ENCODE measurements at places on chromosomes 6 and 20.

DNA sequence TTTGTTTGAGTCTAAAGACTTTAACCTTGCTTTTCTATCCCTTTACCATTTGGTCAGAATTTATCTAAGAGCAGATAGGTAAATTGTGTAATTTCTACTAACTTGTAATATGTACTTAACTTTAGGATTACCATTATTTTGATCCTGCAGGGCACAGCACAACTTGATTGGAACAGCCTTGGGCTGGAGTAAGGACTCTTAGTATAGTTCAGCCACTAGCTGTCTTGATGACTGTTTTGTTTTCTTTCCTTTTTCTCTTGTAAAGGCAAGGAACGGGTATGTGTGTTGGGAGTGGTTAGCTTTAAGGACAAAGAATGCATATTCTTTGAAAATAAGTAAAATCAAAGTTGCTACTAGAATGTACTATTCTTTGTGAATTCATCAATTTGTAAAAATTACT lies 203.2 kb downstream of the ZFAND3 start:
- DNase-seq = no peak
- H3K27me3 ChIP-seq = no peaks in the 10 kb centered on the region
- no peak overlapping the region for H3K27ac ChIP-seq
- H3K4me1 ChIP-seq = no peaks in the 10 kb centered on the region
- no peak overlapping the region for H3K4me3 ChIP-seq

GRCh38 chr6:163888030-163888819 lies 473.7 kb downstream of the QKI start:
- H3K4me3 ChIP-seq = no peak overlapping the region
- no peaks in the 10 kb centered on the region for H3K4me1 ChIP-seq
- no peak for DNase-seq
- no peaks in the 10 kb centered on the region for H3K27me3 ChIP-seq
- no peaks in the 10 kb centered on the region for H3K36me3 ChIP-seq
- no peak overlapping the region for H3K27ac ChIP-seq

GRCh38 chr6:149477544-149477943 lies 7.3 kb downstream of the ZC3H12D start:
- no peaks in the 10 kb centered on the region for H3K27me3 ChIP-seq
- no peaks in the 10 kb centered on the region for H3K36me3 ChIP-seq
- no peak for DNase-seq
- no peak overlapping the region for H3K27ac ChIP-seq
- no peak overlapping the region for H3K4me3 ChIP-seq
- no peaks in the 10 kb centered on the region for H3K4me1 ChIP-seq

DNA sequence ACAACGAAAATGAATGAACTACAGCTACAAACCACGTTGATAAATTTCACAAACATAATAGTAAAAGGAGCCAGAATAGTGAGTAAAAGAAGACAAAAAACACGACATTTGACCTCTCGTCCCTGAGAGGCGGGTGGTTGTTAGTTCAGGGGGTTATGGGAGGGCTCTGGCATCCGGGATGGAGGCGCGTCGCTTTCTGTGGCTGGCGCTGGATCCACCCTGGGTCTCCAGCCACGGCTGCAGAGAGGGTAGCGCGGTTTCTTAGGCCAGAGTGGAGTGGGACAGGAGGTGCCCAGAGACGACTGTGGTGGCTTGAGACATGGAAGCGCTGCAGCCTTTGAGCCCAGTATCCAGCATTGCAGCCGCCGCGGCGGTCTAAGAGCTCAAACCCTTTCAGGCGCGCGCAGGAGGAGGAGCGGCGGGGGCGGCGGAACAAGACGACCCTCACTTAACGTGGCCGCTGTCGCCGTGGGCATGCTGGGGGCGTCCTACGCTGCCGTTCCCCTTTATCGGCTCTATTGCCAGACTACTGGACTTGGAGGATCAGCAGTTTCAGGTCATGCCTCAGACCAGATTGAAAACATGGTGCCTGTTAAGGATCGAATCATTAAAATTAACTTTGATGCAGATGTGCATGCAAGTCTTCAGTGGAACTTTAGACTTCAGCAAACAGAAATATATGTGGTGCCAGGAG lies 3.7 kb upstream of the ZSCAN23 start:
- H3K36me3 ChIP-seq = no peaks in the 10 kb centered on the region
- no peaks in the 10 kb centered on the region for H3K27me3 ChIP-seq
- no peak overlapping the region for H3K27ac ChIP-seq
- no peak for DNase-seq

GRCh38 chr20:4370851-4371250 lies 350.9 kb upstream of the PRND start:
- no peak overlapping the region for H3K27ac ChIP-seq
- H3K4me3 ChIP-seq = no peak overlapping the region
- no peak for DNase-seq
- no peaks in the 10 kb centered on the region for H3K36me3 ChIP-seq
- no peaks in the 10 kb centered on the region for H3K4me1 ChIP-seq
- no peaks in the 10 kb centered on the region for H3K27me3 ChIP-seq

DNA sequence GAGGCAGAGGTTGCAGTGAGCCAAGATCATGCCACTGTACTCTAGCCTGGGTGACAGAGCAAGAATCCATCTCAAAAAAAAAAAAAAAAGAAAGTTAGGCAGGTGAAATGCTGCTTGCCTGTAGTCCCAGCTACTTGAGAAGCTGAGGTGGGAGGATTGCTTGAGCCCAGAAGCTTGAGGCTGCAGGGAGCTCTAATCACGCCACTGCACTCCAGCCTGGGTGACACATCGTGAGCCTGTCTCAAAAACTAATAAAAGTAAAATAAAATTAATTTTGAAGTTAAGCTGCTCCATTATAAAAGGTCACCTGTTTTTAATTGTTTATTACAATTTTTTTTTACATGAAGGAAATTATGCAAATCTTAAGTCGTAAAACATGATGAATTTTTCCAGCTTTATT lies 23.2 kb upstream of the SAMHD1 start:
- H3K4me3 ChIP-seq = no peak overlapping the region
- no peaks in the 10 kb centered on the region for H3K4me1 ChIP-seq
- no peaks in the 10 kb centered on the region for H3K27me3 ChIP-seq
- H3K27ac ChIP-seq = no peak overlapping the region
- no peak for DNase-seq

DNA sequence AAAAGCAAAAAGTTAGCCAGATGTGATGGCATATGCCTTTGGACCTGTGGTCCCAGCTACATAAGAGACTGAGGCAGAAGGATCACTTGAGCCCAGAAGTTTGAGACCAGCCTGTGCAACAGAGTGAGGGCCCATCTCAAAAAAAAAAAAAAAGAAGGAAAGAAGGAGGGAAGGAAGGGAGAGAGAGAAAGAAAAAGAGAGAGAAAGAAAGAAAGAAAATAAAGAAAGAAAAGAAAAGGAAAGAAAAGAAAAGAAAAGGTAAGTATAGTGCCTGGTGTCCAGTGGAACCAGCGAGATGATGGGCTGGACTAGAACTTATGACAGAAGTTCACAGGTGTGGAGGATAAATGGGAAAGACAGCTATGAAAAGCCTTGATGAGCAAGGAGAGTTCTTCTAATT lies 100.9 kb downstream of the QRSL1 start:
- H3K4me3 ChIP-seq = no peak overlapping the region
- no peaks in the 10 kb centered on the region for H3K27me3 ChIP-seq
- no peak for DNase-seq
- no peaks in the 10 kb centered on the region for H3K36me3 ChIP-seq
- H3K4me1 ChIP-seq = peaks cover 6% of the 10 kb centered on the region
- H3K27ac ChIP-seq = peak overlapping the region; percentile 91

DNA sequence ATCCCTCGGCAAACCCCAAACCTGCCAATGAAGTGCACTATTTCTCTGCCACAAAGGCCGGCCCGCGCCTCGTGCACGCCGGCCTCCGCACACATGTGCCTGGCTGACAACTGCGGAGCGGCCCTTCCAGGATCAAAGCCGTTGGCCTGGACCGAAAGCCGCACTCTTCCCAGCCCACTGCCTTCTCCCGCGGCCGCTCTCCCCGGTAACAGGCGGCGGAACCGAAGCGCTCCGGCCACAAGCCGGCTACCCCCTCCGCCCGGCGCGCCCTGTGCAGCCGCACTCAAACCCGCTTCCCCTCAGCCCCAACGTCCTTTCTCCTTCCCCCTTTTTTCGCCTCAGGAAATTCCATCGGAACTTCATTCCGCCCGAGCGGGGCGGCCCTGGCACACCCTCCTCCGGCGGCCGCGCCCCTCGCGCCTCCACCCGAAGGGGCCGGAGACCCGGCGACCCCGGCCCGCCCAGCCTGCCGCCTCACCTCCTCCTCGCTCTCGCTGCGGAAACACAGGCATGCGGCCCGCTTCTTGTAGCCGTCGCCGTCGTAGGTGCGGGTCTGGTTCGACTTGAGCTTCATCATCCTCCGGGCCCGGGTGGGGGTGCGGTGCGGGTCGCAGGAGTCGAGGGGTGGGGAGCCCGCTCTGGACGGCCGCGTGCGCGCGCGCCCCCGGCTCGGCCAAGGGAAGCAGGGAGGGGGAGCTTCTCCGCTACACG lies 528 bp downstream of the NUDT3 start:
- peak overlapping the region; percentile 91 for H3K27ac ChIP-seq
- no peaks in the 10 kb centered on the region for H3K36me3 ChIP-seq
- DNase-seq = peak; percentile 70
- H3K4me1 ChIP-seq = peaks cover 12% of the 10 kb centered on the region

DNA sequence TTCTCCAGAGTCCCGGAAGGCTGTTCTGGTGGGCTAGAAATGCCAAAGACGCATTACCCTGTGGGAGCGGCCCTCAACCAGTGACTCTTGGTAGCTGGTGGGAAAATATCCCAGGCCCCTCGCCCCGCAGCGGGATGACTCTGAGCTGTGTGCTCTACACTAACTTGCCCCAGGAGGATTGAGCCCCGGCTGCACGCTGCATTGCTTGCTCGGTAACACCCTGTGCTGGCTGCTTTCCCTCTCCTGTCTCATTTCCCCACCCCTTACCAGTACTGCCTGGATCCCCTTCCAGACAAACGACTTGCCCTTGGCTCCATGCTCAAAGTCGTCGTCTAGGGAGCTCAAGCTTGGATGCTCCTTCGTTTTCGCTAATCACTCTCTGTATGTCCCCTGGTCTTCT lies 411.8 kb upstream of the SULF2 start:
- H3K4me1 ChIP-seq = no peaks in the 10 kb centered on the region
- no peak overlapping the region for H3K4me3 ChIP-seq
- no peak overlapping the region for H3K27ac ChIP-seq
- no peaks in the 10 kb centered on the region for H3K27me3 ChIP-seq
- H3K36me3 ChIP-seq = no peaks in the 10 kb centered on the region

DNA sequence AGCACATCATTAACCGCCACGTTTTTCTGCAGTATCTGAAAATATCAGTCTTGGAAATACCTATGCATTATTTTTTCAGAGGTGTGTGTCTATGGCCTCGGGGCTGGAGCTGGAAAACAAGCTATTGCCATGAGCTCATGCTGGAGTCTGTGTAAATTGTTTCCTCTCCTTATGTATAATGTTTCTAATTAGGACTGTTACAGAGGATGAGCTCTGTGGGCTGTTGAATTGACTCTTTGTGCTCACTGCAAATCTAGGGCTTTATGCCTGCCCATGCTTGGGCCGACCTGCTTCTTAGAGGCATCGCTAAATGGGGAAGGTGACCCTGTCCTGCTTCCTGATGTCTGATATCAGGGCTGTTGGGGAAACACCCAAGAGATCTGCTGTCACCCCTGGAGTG lies 80.8 kb upstream of the SLC22A16 start:
- no peaks in the 10 kb centered on the region for H3K36me3 ChIP-seq
- DNase-seq = no peak
- H3K4me1 ChIP-seq = no peaks in the 10 kb centered on the region

DNA sequence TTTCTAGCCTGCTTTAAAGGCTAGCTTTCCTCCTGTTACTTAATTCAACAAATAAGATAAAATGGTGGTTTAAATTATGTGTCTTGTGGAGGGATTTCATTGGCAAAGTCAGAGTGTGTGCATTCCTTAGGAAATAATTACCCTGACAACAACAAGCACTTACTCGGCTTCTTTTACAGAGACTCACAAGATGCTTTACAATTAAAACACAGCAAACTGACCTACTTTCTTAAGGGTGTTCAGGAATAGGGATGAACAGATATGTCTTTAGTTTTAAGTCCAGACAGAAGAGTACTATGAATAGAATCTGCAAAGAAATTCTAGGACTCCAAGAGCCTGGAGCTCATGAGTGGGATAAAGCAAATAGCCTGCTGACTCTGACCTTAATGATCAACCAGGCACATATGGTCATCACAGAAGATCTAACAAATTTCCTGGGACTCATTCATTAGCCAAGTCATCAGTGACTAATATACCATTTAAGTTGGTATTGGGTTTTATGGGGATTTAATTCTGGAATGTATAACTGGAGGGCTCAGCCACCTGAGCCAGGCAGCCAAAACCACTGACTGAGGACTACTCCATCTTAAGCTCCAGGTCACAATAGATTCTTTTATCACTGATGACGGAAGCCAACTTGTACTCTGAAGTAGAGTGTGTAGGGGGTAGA lies 161.8 kb upstream of the RIMS1 start:
- no peak overlapping the region for H3K27ac ChIP-seq
- no peak overlapping the region for H3K4me3 ChIP-seq
- no peaks in the 10 kb centered on the region for H3K36me3 ChIP-seq
- no peaks in the 10 kb centered on the region for H3K4me1 ChIP-seq
- DNase-seq = no peak

DNA sequence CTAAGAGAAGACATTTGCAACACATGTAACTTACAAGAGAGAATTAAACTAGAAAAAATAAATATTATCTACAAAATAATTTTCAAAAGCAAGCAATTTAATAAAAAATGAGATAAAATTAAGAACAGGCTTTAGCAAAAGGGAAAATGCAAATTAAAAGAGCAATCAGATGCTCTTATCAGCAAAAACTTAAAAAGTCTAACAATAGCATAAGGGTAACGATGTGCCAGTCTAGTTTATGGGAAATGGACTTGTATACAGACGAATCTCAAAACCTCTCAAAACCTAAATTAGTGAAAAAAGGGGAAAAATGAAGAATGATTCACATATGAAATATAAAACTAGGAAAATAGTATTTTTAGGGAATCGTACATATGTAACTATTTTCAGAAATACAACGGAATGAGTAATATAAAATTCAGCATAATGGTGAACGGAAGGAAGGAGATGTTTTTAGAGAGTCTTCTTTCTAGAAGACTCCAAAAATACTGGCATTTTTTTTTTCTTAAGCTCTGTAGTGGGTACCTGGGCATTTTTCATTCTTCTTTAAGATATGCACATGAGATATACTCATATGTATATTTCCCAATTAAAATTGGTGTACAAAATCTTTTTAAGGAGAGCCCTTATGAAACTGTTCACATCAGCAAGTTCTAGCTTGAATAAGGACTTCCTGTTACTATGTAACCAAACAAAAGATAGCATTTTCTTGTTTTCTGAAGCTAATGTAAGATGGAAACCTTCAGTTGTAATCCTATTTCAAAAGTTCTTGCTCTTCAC lies 927 bp upstream of the MANEA start:
- H3K4me3 ChIP-seq = peak overlapping the region; percentile 65
- H3K27ac ChIP-seq = peak overlapping the region; percentile 82
- no peaks in the 10 kb centered on the region for H3K27me3 ChIP-seq
